ENCODE measurements at places on chromosomes 4 and X.

DNA sequence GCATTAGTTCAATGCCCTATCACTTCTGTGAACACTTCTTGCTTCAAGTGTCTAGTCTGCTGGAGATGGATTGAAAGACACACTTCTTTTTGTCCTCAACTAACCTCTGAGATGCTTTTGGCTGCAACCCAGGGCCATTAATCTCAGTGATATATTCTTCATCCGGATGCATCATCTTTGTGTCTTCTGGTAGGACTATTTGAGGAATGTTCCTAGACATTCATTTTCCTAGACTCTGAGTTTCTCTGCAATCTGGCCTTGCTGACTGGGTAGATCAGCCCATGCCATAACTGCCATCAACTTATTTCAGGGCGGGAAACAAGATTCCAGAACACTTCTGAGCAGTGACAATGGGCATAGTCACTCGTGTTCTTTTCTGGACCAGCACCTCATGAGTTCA is 329.4 kb downstream of the PDGFC start:
- DNase-seq = no peak

DNA sequence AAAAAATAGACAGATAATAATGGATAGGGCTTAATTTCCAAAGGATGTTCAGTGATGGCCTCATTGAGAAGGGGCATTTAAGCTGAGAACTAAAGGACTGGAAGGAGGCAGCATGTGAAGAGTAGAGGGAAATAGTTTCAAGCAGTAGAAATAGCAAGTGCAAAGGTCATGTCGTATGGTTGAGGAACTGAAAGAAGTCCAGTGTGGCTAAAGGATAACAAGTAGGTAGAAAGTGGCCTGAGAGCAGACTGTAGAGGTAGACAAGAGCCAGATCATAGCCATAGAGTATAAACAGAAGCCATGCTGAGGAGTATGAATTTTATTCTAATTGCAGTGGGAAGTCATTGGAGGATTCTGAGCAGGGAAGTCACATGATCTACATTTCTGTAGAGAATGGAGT is 72.3 kb downstream of the GRIA3 start:
- no peak for DNase-seq

- DNase-seq = no peak
Observed at GRCh38 chr4:25672756-25673155, 17.1 kb downstream of the SLC34A2 start.

- no peak for DNase-seq
Observed at GRCh38 chr4:118983293-118983692, 94.6 kb downstream of the SYNPO2 start.

GRCh38 chr4:98706200-98706813 is 47.9 kb upstream of the TSPAN5 start:
- DNase-seq = no peak

GRCh38 chr4:26425953-26426352 is 64.3 kb downstream of the CCKAR start:
- DNase-seq = no peak
